ENCODE measurements at places on chromosomes 4 and X. TPM values are rescaled to one million over a fixed set of nuclear protein-coding genes. Genes with fewer than 3 reads are reported as not detected.

DNA sequence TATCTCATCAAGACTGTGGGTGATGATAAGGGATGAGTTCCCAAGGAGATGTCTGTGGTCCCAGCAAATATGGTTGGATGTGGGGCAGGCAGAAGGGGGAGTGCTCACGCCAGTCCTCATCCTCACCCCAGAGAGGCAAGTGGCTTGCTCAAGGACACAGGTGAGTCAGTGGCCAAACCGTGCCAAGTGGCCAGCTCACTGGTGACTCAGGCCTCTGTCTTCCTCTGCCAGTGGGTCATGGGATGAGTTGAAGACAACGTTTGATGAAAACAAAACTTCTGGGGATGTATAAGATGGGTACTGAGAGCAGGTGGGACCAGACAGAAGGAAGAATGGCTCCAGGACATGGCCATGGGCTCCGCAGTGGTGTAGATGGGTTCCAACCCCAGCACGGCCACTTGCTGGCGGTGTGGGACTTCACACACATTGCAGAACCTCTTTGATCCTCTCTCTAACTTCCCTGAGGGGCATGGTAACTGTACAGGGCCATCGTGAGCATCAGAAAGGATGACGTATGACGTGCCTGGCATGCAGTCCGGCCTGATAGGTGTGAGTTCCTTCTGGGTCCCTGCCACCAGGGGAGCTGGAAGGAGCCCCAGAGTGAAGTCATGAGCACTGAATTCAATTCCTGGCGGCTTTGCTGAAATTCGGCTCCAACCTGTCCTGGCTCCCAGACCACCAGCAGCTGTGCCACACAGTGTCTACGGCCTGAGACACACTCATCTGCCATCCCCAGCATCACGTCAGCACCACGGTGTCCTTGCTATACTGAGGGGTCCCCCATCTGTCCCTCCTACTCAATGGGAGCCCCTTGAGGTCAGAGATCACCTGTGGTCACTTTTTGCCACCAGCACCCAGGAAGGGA is 41.3 kb upstream of the GPR78 start:
- DNase-seq = peak; percentile 53
- no peaks in the 10 kb centered on the region for H3K36me3 ChIP-seq
- H3K4me3 ChIP-seq = no peak overlapping the region
- H3K4me1 ChIP-seq = peaks cover 14% of the 10 kb centered on the region
- H3K27ac ChIP-seq = no peak overlapping the region

DNA sequence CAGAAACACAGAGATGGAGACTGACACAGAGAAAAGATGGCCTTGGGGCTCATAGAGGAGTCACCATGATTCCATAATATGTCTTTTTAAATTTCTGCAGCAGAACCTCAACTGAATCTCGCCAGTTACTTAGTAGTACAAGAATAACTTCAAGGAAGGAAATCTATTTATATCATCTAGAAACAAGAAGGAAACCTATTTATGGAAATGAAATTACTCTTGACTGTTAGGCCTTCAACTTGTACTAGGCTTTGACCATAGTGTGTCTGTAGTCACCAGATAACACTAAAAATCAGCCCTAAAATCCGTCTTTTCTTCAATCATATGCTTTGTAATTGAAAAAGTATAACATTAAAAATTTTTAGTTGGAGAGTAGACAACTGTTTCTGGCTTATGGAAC is 740.4 kb downstream of the TRIML1 start:
- DNase-seq = no peak
- H3K4me3 ChIP-seq = no peak overlapping the region
- no peak overlapping the region for H3K27ac ChIP-seq
- H3K4me1 ChIP-seq = no peaks in the 10 kb centered on the region
- no peaks in the 10 kb centered on the region for H3K27me3 ChIP-seq

DNA sequence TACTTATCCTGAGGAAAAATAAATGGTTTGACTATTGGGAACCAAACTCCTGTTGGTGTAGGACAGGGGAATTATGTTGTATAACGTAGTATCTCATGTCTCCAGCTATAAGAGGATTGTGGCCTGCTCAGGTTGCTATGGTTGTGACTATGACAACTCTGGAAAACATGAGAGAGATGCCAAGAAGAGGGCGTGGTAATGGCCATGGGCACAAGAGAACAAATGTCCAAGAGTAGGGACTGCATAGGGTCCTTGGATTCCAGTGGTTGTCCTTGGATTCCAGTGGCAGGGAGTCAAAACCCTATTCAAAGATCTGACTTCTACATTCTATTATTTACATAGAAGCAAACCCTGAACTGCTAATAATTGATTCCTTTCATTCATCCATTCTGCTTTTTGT is 6.8 kb upstream of the MOB1B start:
- no peaks in the 10 kb centered on the region for H3K4me1 ChIP-seq
- H3K27ac ChIP-seq = no peak overlapping the region
- no peaks in the 10 kb centered on the region for H3K27me3 ChIP-seq

DNA sequence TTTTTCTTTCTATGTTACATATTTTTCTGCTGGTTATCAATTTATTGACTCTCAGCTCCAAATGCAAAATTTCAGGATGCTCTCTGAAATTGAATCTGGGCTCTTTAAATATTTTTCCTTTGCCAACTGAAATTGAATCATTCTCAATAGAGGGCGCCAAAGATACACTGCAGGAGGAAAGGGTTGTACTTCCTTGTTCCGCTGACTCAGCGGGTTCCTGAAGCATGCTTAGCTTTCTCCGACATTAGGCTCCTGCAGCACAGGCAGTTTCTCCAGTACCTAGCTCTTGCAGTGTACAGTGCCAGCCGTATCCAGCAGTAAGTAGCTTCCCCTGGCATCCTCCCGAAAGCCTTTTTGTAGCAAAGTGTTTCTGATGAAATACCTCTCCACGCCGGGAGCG is 28.8 kb upstream of the CFAP47 start:
- H3K4me1 ChIP-seq = no peaks in the 10 kb centered on the region
- no peak overlapping the region for H3K27ac ChIP-seq
- no peaks in the 10 kb centered on the region for H3K36me3 ChIP-seq
- no peak overlapping the region for H3K4me3 ChIP-seq
- no peaks in the 10 kb centered on the region for H3K27me3 ChIP-seq
- no peak for DNase-seq

DNA sequence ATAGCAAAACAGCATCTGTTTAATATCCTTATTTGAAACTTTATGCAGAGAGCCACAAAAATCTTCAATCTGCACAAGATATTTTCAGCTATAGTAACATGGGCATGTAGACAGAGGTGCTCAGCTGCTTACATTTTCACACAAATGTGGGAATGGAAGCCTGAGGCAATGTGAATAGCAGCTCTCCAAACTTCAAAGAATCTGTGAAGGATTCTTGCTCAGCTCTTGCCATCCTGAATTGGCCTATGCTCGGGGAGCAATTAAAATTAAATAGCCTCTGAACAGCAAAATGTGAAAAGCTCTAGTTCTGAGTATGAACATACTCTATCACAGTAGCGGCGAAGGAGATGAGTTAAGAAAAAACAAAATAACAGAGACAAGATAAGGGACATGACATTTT is 1523.8 kb downstream of the PCDH7 start:
- H3K4me3 ChIP-seq = no peak overlapping the region
- H3K27me3 ChIP-seq = no peaks in the 10 kb centered on the region
- DNase-seq = no peak

DNA sequence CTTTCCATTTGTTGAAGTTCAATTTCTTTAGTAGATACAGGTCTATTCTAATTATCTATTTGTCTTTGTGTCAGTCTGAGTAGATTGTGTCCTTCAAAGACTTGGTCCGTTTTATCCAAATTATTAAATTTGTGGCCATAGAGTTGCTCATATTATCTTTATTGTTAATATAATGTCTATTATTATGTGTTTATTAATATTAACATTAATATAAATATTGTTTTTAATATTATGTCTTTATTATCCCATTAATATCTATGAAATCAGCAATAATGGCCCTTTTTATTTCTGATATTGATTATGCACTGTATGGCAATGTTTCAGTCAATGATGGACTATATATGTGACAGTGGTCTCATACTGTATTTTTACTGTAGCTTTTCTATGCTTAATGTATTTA is 2067.3 kb upstream of the AGA start:
- H3K4me1 ChIP-seq = no peaks in the 10 kb centered on the region
- no peak overlapping the region for H3K4me3 ChIP-seq
- H3K36me3 ChIP-seq = no peaks in the 10 kb centered on the region
- H3K27ac ChIP-seq = no peak overlapping the region
- DNase-seq = no peak
- H3K27me3 ChIP-seq = no peaks in the 10 kb centered on the region

- no peak for DNase-seq
- no peak overlapping the region for H3K27ac ChIP-seq
- no peaks in the 10 kb centered on the region for H3K27me3 ChIP-seq
- H3K4me1 ChIP-seq = peaks cover 13% of the 10 kb centered on the region
Measured at GRCh38 chrX:39938466-39938865, 159.3 kb downstream of the BCOR start.

The DAPP1 gene
- 0.59 TPM for total RNA-seq

The MAGEA1 gene
- total RNA-seq = not detected

The SPP1 gene
- total RNA-seq = 217 TPM

The TRPC5OS gene
- not detected for total RNA-seq
